Nucleus accumbens (tissue), 56 donors: ENCODE measurements at places on chromosomes 4 and X.

DNA sequence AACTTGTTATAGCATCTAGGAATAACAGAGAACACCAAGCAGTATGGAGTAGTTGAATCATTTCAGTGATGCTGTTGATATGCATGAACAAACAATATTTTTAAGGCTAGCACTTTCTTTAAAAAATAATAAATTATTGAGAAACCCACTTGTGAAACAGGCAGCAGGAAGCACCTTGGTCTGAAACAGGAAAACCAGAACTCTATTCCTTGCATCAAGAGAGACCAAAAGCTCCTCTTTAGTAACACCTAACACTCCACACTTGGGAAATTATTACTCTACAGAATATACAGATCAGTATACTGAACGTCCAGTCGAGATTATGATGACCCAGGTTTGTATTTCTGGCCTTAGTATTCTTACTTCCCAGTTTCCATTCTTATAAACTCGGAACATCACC is 129.0 kb downstream of the ARAP2 start:
- no peak for DNase-seq

DNA sequence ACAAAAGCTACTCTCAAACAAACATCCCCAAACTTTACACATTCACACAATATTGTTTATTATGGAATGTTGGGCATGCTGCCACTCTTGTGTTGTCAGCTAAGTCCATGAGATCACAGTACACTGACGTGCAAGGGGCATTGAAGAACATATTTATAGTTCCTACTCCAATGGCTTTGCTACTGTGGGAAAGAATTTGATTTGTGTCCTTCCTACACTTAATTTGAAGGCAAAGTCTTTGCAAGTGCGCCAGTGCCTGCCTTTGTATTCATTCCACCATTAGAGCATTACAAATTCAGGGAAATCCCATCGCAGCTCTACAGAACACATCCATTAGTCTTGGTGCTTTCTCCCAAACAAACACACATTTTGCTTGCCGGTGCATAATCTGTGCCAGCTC is 45.4 kb upstream of the FTHL17 start:
- no peak for DNase-seq

GRCh38 chrX:65607070-65607742 is 60.2 kb upstream of the MSN start:
- no peak for DNase-seq

DNA sequence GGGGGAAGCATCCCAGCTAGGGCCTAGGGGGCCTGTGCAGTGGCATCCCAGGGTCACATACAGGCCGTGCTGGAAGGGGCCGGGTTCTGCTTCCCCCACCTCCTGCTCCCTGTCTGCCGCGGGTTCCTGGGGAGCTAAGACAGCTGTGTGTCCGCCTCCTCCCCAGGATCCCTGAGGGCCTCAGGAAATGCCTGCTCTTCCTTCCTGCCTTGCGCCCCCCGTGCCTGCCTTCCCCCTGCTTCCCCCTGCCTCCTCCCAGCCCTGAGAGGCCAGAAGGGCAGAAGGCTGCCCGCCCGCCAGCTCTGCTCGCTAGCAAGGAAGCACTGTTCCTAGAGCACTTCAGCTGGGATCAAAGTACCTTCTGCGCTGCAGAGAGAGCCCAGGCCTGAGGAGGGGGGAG is 2.9 kb upstream of the BGN start:
- DNase-seq, result no peak

- DNase-seq, result no peak
Observed at GRCh38 chrX:68846536-68846935, 17.7 kb downstream of the EFNB1 start.

- peak; percentile 7 for DNase-seq
Observed at GRCh38 chr4:94575652-94576051, 123.9 kb downstream of the PDLIM5 start.

- DNase-seq, result no peak
Observed at GRCh38 chrX:8233091-8233490, 62.0 kb upstream of the VCX2 start.

DNA sequence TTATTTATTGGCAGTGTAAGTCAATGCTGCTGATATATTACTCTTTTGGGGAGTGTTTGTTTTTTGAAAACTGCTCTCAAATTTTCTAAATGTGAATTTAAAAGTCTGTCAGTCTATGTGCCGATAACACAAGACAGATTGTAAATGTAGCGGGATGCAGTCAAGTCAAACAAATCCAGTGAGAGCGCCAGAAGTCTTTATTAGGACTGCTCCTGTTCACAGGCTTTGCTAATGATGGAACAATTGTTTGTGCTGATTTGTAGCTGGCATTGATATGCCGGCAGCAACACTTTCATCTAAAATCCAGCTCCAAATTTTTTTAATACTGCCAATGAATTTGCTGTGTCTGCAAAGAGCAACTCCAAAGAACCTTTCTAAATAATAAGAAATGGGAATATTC is 78.7 kb upstream of the TET2 start:
- no peak for DNase-seq

DNA sequence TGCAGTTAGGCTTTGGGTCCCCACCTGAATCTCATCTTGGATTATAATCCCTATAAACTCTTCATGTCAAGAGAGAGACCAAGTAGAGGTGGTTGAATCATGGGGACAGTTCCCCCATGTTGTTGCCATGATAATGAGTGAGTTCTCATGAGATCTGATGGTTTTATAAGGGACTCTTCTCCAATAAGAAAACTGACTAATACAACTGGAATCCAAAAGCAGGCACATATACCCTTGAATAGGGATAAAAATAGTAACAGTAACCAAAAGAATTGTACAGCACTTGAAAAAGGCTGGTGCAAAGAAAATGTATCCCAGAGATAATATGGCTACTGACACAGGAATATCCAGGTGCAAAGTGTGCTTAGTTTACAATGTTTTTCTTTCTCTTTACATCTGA is 351.5 kb upstream of the MAD2L1 start:
- no peak for DNase-seq

- DNase-seq, result no peak
Observed at GRCh38 chr4:8771258-8771590, 100.4 kb downstream of the HMX1 start.

- no peak for DNase-seq
Observed at GRCh38 chr4:5812506-5813229, 80.2 kb downstream of the CRMP1 start.

- no peak for DNase-seq
Observed at GRCh38 chr4:55346851-55347255, 811 bp downstream of the SRD5A3 start.

DNA sequence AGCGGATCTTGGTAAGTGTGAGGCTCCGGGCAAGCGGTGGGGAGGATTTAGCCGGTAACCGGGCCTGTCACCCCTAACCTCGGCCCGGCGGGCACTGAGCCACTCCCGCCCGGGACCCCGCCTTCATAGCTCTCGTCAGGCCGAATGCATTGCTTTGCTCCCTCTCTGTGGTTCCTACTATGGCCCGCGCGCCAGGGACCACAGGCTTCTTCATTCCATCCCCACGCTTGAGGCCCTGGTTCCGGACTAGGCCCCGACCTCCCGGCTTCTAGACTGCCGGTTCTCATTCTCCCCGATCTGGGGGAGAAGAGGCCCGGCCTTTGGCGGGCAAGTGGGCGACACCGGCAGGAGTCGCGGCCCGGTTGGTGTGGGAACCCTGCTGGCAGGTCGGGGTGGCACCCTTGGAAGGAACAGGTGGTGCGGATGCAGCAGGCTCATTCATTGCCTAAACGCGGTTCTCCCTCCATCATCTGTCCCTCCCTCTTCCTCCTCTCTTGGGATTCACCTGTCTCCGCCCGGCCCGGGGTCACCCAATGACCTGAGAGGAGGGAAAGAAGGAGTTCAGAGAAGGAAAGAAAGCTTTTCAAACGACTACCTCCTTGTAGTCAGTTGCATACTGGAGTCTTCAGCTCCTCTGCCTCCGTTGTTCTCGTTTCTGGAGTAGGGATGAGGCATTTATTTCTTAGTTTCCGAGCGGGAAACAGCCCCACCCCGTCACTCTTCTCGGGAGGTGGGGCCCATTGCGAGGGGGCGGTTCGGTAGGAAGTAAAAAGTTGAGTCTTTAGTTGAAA is at the start of gene NDUFC1:
Gene NDUFC1, minus strand, starts transcription at position 657 of the 791 bp plus-strand sequence. CDS start 6,679 bp downstream, outside the sequence.
- peak; percentile 62 for DNase-seq

GRCh38 chr4:24434241-24434640 is 150.1 kb downstream of the DHX15 start:
- DNase-seq, result no peak

DNA sequence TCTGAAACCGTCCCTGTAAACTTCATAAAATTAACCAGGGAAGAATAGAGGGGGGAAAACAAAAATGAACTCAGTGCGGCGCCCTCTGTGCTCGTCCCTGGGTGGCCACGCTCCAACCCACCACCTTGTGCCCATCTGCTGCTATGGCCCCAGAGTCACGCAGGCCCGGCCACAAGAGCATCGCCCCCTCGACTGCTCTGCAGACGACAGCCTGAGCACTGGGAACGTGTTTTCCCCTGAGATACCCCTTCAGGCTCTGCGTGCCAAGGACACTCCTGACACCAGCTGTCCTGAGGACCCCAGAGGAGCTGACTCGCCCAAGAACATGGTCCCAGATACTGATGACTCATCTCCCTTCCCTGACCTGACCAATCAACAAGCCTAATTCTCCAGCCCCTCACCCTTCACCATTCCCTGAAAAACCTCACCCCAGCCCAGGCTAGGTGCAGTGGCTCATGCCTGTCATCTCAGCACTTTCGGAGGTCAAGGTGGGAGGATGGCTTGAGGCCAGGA is 64.1 kb upstream of the GPR78 start:
- no peak for DNase-seq

DNA sequence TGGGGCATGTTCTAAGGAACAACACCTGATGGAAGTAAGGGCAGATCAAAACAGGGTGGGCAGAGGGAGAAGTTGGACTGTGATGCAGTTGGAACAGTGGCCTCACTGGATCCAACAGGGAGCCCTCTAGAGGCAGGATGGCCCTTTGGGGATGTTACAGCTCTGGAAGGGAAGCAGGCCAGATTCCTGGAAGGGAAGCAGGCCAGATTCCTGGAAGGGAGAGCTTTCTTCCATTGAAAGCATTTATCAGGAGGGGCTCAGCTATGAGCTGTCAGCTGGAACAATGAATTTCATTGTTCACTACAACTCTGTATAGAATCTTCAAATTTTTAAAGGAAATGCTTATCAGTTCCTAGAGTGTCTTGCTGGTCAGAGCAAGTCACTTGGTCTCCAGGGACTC is 17.7 kb downstream of the IL15 start:
- no peak for DNase-seq

GRCh38 chrX:130196466-130196865 is 24.7 kb downstream of the RAB33A start:
- no peak for DNase-seq

GRCh38 chrX:154459832-154460231 is 1.8 kb downstream of the PLXNA3 start:
- DNase-seq, result no peak

DNA sequence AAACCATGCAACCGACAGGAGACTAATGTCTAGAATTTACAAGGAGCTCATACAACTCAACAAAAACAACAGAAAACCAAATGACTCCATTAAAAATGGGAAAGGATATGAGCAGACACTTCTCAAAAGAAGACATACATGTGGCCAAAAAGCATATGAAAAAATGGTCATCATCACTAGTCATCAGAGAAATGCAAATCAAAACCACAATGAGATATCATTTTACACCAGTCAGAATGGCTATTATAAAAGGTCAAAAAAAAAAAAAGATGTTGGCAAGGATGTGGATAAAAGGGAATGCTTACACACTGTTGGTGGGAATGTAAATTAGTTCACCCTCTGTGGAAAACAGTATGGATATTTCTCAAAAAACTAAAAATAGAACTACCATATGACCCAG is 50.5 kb upstream of the CHRDL1 start:
- DNase-seq, result no peak

DNA sequence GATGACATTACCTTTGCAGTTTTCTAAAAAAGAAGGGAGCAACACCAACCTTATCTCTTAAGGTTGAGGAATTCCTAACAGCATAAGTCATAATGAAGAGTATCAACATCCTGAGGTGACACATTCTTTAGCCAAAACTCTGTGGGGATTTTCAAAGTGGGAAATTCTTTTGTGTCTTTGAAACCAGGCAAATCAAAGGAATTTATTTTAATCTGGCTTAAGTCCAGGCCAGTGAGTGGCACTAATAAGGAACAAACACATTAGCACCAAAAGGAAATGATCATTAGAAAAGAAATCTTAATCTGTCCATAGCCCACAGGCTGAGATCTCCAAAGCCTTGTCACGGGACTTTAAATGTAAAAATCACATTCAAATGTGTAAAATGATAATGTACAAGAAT is 110.1 kb downstream of the LARP7 start:
- DNase-seq, result no peak

DNA sequence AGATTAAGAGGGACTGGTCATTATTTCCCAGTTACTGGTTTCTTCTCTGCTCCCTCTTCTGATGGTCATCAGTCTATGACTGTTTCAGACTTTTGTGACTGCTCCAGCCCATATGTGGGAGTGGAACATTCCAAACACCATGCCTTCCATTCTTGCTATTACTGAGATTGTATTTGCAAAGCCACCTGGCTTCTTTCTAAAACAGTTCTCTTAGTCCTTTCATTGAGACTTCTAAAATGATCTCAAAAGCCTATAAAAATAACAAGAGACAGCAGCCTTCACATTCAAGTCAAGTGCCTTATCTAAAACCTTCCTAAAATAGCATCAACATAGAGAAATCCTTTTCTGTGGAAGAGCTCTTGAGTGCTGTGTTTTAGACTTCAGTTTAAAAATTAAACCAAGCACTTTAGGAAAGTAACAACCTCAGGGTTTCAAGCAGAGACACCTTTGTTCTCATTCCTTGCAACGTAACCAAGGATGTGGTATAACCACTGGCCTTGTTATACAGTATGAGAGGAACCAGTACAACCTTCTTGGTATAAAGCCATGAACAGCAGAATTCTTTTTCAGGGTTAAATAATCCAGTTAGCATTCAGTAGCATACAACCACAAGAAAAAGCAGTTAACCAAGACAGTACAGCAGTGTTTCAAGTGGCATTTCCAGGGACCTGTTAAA is 97.1 kb downstream of the NFKB1 start:
- DNase-seq, result no peak

- DNase-seq, result no peak
Observed at GRCh38 chrX:1421433-1422134, 29.7 kb upstream of the SLC25A6 start.

- DNase-seq, result no peak
Observed at GRCh38 chr4:148311526-148311925, 130.7 kb downstream of the NR3C2 start.
